ENCODE measurements at places on chromosomes 11 and 22.

- DNase-seq = no peak
These were observed 59.3 kb downstream of the CD82 start for GRCh38 chr11:44624761-44625221.

GRCh38 chr22:46649141-46650077, 29.2 kb downstream of the GRAMD4 start:
- no peak for DNase-seq

DNA sequence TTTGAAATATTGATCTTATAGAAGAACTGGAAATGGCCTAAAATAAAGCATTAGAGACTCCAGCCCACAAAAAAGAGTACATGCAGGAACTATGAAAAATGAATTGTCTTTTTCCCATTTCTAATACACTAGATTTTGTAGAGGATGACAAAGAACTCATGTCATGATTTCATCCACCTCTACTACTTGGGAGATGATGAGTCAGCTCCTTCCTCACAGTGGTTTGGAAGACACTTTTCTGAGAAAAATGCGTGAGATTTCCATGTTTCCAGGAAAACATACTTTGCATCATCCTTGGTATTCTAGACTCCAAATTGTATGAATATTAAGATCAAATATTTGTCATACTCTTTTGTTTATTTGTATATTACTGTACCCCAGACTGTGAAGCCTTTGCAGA, 500.5 kb downstream of the FAM181B start:
- no peak for DNase-seq

DNA sequence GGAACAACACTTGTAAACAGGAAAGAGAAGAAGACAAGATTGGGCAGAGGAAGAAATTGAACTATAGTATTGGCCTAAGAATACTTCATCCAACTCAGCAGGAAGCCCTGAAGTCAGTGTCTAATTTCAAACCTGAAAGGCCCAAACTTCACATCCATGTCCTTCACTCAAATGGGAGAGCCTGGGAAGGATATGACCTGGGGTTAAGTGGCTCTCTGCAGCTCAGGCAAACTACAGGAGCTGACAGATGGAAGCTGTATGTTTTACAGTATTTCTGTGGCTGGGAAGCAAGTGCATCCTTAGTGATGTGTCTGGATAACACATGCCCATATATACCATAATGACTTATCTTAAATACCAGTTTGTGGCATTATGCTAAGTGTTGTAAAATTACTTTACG, 196.2 kb downstream of the SOX6 start:
- no peak for DNase-seq

DNA sequence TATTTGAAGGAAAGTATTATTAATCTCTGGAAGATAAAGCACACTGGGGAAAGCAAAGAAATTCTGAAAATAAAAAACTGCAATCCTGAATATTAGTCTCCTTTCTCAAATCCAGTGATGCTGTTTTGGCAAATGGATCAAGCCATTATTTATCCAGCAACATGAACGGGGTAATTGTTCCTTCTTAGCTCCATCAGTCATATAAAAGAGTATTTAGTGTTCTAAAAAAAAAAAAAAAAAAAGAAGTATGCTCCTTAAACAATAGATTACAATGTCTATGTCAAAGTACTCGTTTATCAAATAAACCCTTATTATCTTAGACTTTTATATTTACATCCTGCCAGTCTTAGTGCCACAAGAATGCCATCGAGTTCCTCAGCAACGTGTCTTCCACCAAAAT, 1.3 kb downstream of the RDX start:
- DNase-seq = no peak

- no peak for DNase-seq
These were observed 6.8 kb downstream of the GRAP2 start for GRCh38 chr22:39907605-39908097.

DNA sequence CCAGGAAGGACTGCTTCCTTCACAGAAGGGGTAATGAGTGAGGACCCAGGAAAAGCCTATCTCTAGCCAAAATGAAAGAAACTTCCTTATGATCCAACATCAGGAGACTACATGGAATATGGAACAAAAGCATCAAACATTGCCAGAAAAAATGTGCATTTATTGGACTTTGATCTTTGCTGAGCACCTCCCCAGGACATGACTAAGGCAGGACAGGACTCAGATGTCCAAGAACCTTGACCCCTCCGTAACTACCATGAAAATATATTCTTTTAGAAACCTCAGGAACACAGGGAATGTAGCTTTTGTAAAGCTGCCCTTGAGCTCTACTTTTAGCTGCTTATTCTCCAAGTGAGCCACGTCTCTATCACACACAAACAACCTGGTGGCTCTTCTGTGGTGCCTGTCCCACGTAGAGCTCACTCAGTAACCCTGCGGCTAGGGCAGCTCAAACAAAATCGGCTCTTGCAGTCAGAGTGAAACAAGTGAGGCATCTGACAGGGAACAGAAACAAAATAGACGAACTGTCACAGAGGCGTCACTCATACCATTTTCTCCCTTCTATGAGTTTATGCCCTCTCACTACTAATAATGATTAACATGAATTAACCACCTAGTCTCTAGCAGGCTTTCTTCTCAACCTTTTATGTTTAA, 471.5 kb upstream of the API5 start:
- no peak for DNase-seq

DNA sequence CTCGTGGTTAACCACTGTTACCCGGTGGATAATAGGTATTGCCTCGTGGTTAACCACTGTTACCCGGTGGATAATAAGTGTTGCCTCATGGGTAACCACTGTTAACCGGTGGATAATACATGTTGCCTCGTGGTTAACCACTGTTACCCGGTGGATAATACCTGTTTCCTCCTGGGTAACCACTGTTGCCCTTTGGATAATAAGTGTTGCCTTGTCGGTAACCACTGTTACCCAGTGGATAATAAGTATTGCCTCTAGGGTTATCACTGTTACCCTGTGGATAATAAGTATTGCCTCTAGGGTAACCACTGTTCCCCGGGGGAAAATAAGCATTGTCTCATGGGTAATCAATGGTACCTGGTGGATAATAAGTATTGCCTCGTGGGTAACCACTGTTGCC, 15.0 kb upstream of the NXPE4 start:
- no peak for DNase-seq

- no peak for DNase-seq
These were observed 111.4 kb upstream of the SORL1-AS1 start for GRCh38 chr11:121563900-121564822.

GRCh38 chr22:19143967-19144400, 467 bp downstream of the ESS2 start:
- peak; percentile 14 for DNase-seq

GRCh38 chr11:119860561-119861094, 131.6 kb upstream of the NECTIN1 start:
- DNase-seq = no peak

DNA sequence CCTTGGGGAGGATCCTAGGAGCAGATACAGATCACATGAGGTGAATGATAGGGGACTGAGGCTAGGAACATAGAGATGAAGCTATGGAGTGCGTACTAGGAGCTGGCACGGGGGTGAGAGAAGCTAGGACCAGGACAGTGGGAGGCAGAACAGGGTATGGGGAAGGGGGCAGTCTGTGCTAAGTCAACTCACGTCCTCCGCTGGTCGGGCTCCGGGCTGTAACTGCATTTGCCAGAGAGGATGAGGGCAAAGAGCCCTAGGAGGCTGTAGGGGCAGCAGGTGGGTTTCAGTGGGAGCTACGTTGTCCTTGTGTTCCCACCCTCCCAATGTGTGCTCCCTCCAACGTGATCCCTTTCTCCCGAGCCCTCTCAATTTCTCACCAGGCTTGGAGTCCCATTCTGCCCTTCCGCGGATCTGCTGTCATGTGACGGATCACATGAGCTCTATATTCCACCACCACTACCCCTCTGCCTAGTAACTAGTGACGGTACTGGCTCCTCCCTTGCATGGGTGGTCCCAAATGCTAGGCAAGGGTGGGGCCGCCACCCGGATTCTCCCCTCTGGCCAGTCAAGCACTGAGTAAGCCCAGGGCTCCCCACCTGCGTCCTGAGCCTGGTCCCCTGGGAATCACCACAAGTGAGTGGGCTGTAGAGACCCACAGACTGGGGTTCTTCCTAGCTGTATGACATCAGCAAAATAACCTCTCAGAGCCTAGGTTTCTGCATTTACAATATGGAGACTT, at the start of gene TPP1:
TPP1 (minus strand) TSS at position 419 of the 742 bp plus-strand sequence; CDS start at position 397, 22 bp downstream.
- DNase-seq = peak; percentile 78

GRCh38 chr11:34308913-34309585, 48.8 kb downstream of the ABTB2 start:
- no peak for DNase-seq

GRCh38 chr11:119684361-119685110, 44.5 kb downstream of the NECTIN1 start:
- no peak for DNase-seq

GRCh38 chr11:128036556-128037093, 550.7 kb downstream of the ETS1 start:
- no peak for DNase-seq

- DNase-seq = no peak
These were observed 76.1 kb downstream of the MYO7A start for GRCh38 chr11:77203901-77204753.

GRCh38 chr11:44659641-44660040, 67.1 kb upstream of the TSPAN18 start:
- DNase-seq = no peak

- no peak for DNase-seq
These were observed 19.0 kb upstream of the TTLL12 start for GRCh38 chr22:43205748-43206508.

- no peak for DNase-seq
These were observed 8.9 kb upstream of the LDLRAD3 start for GRCh38 chr11:35934981-35935380.

DNA sequence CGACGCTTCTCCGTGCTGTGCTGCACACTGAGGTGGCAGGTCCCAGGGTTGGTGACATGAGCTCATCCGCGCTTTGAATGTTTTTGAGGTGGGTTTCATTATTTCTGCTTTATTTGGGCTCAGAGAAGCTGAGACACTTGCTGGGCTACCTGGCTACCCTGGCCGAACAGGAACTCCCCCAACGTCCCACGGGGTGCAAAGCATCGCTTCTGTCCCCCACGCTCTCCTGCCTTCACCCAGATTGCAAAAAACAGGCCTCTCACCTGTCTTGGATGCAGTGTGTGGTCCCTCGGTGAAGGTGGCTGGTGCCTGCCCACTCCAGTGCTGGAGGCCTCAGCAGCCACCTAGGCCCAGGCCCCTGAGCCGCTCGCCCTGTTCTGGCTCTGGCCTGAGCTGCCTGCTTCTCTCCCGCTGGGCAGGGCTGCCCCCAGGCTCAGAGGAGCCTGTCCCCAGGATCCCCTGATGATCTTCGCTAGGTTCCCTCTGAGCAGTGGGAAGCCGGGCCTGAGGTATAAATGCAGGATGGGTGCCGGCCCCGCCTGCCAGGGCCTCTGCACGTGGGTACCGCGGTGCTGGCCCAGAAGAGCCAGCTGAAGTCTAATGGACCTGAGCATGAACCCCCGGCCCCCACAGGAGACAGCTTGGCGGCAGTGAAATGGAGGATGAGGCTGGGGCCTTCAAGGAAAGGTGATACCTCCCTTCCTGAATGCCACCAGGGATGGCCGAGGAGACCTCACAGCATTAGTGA, 15.8 kb upstream of the MRGPRD start:
- no peak for DNase-seq

DNA sequence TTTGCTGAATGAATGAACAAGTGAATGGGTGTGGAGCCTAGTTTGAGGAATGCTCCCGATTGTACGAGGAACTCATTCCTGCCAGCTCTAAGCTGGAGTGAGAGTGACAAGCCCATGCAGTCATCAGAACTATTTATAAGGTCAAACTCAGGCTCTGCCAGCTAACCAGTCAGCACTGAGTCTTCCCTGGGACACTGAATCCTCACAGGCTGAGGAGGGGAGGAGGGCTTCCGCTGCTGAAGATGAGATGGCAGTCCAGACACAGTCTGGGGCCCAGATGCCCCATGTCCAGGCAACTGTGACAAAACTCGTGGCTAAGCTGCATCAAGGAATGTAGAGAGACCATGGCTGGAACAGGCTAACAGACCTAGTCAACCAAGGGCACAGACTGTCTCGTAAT, 4.0 kb downstream of the LRP4 start:
- DNase-seq = no peak

GRCh38 chr22:17554814-17555213, 8.5 kb upstream of the SLC25A18 start:
- no peak for DNase-seq

- DNase-seq = no peak
These were observed 120.5 kb downstream of the SHANK2 start for GRCh38 chr11:71131861-71132260.

GRCh38 chr11:76365038-76365679, 15.8 kb downstream of the THAP12 start:
- no peak for DNase-seq

- no peak for DNase-seq
These were observed 415.8 kb downstream of the DYNC2H1 start for GRCh38 chr11:103525069-103525468.

DNA sequence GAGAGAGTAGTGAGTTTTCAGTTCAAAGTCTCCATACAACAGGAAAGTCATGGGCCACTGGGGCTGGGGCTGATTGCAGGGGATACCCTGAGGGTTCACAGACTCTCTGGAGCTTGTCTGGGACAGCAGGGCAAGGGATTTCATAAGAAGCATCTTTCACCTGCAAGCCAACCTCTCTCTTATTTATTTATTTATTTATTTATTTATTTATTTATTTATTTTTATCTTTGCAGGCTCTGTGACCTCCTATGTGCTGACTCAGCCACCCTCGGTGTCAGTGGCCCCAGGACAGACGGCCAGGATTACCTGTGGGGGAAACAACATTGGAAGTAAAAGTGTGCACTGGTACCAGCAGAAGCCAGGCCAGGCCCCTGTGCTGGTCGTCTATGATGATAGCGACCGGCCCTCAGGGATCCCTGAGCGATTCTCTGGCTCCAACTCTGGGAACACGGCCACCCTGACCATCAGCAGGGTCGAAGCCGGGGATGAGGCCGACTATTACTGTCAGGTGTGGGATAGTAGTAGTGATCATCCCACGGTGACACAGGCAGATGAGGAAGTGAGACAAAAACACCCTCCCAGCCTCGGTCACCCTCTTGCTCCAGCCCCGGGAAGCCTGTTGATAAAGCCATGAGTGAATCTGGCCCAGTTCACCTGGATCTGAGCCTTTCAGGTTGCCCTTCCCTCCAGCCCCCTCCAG, 68.4 kb downstream of the GGTLC2 start:
- no peak for DNase-seq

DNA sequence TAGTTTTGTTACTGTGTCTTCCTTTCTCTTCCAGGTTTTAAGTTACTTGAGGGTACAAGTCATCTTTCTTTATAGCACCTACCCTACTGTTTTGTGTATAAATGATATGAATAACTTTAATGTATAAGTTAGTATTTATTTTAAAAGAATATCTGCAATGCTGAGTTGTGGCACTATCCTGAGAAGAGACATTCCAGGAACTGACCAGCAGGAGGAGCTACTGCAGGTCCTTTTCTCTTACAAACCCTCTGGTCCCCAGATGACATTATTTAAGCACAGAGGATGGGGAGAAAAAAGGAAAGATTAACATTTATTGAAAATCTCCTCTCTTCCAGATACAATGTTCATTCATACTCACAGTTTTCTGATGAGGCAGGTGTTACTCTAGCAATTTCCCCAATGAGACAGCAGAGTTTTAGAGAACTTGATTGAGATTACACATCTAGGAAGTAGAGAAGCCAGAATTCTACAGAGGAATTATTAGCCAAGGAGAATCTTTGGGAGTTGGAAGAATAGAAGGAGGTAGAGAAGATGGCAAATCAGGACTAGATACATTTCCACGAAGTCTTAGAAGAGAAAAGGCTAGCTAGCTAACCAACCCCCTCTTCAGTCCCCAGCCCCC, 541.2 kb upstream of the API5 start:
- no peak for DNase-seq

- no peak for DNase-seq
These were observed 5.2 kb upstream of the OLFML1 start for GRCh38 chr11:7480113-7480512.

Data from stimulated activated CD8-positive, alpha-beta memory T cell treated with anti-CD3 and anti-CD28 coated beads, Interleukin-2, amount 100 ng/mL, for 48 hours (primary cell).